GM19239 (cell line): ENCODE measurements at places on chromosomes 1 and 21.
A peak's percentile ranks its signal among the peaks of the same experiment; 100 is the strongest.

DNA sequence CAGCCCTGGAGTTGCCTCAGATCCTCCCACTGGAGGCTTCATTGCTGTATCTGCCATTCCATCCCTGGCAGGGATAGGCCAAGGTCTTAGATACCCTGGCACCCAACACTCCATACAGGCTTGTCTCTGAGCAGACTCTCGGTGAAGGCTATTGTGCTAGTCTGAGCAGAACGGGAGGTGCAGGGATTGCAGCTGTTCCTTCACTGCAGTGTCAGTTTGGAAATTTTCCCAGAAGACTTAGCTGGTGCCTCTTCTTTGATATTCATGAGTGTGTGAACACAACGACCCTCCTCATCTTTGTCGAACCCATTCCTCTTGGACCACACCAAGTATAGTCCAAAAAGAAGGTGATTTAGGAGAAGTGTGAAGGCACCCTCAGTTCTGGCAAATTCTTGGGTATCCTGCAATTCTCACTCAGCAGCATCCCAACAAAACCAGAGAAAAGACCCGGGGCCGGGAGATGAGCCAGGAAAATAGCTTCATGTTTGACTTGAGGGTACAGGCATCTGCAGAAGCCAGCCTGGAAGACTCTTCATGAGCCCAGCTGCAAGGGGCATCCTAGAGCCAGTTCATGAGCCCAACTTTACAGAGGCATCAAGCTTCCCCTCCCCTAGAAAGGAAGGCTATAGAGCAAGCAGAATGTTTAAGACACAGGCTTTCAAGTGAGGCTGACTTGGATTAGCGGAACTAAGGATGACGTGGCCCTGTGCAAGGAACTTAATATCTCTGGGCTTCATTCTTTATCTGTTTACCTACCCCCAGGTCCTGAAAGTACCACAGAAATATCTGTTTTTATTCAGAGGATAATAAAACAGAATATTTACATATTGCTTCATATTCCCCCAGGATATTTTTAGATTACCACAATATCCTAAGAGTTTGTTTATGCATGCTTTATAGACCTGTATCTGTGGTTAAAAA, 38.8 kb upstream of the HAO2 start:
- DNase-seq = no peak

GRCh38 chr1:32619701-32620485, 30.5 kb downstream of the ZBTB8OS start:
- DNase-seq = peak; percentile 21

DNA sequence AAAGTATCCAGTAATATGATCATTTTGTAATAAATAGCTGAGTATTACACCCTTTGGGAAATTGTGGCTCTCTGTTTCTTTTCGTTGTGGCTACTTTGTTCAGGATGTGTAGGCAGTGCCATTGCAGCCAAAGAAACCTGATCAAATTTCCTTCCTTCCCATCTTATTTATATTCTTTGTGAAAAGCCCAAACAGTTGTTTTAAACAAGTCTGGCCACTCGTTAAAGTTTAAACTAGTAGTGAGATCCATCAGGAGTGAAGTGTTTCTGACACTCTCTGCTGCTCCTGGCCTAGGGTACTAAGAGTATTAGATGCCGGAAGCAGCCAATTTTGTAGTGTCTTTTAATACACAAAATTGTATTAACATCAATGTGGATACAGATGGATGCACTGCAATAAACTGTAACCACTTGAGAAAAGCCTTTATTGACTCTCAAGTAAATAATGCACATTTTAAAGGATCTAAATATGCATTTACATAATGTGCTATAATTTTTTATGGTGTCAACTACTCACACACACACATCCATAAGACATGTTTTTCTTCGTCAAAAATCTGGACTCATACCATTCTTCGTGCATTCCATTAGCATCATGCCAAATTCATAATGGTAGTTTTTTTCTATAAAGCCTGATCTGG, 317.9 kb downstream of the NFIA start:
- DNase-seq = no peak

- no peak for DNase-seq
These were observed 2.4 kb upstream of the CTTNBP2NL start for GRCh38 chr1:112393631-112393974.

GRCh38 chr21:42737951-42738590, 84.7 kb downstream of the PDE9A start:
- no peak for DNase-seq

- DNase-seq = no peak
These were observed 134.3 kb downstream of the NR5A2 start for GRCh38 chr1:200161801-200162200.

DNA sequence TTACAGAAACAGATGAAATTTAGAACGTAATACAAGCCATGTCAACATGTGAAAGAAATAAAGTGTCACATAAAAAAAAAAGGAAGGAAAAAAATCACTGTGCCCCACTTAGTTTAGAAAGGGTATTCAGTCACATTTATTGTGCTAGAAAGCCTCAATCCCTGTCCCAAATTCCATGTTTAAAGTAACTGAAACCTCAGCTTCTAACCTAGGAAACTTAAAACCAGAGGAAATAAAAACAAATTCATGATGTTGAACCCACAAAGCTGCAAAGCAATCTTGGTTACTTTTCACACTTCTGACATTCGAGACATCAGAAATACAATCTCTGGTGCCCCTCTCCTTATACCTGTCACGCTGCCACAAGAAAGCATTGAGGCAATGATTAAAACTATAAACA, 101.8 kb downstream of the NBPF12 start:
- no peak for DNase-seq

DNA sequence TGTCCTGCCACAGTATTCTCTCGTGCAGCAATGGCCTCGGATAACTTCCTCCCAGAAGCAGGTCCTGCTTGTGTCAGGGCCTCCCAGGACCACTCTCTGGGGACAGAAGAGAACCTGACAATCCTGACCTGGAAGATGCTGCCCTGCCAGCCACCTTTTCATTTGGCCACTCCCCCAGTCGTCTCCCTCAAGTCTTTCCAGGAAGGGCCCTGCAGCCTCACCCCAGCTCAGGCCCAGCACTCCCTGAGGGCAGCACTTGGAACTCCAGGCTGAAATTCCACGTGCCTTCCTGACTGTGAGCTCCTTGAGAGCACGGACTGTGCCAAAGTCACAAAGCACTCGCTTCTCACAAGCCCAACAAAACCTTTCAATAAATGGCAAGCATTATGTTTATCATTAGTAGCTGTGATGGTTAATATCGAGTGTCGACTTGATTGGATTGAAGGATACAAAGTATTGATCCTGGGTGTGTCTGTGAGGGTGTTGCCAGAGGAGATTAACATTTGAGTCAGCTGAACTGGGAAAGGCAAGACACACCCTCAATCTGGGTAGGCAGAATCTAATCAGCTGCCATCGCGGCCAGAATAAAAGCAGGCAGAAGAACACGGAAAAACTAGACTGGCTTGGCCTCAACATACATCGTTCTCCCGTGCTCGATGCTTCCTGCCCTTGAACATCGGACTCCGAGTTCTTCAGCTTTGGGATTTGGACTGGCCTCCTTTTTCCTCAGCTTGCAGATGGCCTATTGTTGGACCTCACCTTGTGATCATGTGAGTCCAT, 2.3 kb upstream of the CLEC20A start:
- no peak for DNase-seq

DNA sequence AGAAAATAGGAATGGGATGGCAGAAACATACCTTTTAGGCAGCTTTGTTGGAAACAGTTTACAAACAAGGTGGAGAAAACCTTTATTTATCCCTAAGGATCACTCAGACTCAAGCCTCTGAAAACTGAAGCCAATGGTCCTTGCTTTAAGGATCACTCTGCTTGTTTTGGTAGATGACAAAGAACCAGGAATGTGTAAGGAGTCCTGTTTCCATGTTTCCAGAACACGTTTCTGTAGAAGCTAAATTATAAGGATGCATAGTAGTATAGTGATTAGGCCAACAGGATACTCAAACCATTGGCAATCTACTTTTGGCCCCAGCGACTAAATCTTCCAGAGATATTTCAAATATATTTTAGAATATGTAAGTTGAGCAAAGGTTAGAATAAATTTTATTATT, 149.1 kb upstream of the HP1BP3 start:
- no peak for DNase-seq

- DNase-seq = no peak
These were observed 472.7 kb downstream of the NPHP4 start for GRCh38 chr1:5519366-5520135.

DNA sequence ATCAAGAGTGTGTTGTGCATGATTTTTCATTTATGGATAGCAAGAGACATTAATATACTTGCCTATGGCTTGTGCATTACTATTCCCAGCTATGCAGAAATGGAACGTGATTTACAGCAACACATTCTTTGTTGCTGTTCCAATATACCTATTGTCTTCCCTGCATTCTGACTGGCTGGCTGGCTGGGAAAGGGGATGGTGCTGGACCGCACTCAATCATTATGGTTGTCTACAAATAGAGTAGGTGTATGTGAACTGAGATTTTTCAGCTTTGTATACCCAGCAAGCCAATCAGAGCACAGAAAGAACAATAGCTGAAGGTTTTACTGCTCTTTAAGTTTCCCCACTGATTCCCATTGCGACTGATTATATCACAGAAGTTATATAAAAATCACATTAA, 167.5 kb downstream of the ATG4C start:
- no peak for DNase-seq

DNA sequence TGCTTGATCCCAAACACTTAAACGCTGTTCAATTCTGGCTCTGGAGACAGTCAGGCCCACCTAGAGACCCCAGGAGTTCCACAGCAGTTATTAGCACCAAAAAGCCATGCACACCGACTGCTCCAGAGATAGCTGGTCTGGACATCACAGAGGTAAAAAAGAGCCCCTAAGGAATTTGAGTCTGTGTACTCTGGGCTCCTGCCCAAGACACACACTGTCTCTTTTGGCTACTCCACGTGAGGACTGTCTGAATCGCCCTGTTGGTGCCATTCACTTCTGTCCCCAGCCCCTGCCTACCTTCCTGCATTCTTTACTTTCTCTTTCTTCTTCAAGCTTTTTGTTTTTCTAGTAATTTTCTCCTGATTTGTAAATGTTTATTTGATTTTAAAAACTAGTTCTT, 197.4 kb downstream of the ADGRL2 start:
- no peak for DNase-seq

DNA sequence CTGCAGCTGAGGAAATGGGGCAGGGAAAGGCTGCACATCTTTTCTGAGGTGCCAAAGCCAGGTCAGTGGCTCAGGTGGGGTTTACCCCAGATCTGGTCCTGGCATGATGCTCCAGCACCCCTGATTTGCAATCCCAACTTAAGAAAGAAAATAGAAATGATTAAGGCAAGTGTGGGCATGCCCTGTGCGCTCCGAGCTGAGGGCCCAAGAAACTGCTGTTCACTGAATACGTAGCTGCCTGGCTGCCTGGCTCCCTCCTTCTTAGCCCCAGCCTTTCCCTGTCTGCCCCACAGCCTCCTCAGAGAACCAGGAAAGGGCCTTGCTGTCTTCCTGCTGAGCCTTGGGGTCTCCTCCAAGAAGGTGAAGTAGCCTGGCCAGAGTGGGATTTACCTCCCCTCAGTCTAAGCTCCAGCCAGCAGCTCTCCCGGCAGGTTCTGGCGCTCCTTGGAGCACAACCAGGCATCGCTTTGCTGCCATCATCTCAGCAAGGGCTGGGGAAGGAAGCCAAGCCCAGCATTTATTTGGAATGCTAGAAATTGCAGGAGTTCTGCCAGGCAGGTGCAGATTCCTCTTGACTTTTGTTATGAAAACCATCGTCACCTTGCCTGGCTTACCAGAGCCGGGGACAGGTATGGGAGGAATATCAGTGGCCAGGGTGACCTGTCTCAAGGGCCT, 51.3 kb upstream of the SELENON start:
- DNase-seq = no peak

DNA sequence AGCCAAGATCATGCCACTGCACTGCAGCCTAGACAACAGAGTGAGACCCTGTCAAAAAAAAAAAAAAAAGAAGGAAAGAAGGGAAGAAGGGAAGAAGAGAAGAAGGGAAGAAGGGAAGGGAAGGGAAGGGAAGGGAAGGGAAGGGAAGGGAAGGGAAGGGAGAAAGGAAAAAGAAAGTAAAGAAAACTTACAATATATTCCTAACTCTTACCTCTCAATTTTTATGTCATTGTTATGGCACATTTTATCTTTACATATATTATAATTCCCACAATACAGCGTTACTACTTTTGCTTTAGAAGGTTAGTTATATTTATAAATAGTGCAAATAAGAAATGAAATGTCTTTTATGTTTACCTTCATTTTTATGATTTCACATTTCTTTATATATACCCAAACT, 358.7 kb downstream of the HHIPL2 start:
- DNase-seq = no peak

DNA sequence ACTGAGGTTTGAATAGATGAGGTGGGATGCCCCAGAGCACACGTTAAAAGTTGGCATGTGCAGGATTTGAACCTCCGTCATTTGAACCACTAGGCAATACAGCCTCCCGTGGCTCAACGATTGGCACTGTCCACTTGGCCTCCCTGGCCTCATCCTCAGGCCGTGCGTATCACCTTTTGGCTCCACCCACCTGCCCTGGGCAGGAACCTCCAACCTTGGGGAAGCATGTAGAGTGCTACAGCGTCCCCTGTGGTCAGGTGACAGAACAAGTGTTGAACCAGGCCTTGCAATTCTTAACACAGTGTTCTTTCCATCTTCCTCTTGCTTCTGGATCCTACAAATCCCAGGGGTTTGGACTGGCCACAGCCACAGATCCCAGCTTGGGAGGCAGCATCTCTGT, 112.6 kb downstream of the PAX7 start:
- no peak for DNase-seq

DNA sequence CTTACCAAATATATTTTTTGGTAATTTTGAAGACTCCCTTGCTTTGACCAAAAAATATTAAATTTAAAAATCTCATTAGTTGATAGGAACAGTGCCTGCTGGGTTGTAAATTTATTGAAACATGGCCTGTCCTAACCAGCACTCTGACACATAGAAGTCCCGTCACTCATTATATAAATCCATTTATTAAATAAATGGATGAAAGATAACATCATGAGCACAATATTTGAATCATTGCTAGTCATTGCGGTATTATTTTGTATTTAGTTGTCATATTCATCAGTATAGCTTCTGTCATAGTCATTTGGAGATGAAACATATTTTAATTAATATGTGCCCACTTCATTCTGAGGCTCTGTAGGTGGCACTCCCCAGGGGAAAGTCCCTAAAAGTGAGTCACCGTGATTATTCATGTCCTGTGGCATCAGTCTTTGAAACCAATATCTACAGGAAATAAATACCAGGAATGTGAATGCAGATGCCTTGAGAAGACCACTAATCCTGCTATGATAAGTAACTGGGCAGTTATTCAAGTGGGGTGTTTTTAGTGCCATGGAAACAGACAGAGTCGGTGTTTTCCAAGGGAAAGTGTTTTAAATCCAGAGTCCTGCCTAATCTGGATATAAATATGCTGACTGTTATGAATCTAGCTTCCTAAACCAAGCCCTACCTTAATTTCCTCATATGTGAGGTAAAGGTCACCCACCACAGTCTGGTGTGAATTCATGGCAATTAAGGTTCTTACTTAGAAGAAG, 302.0 kb downstream of the DUSP10 start:
- no peak for DNase-seq

- no peak for DNase-seq
These were observed 8.6 kb downstream of the KCNC4 start for GRCh38 chr1:110218739-110219138.

- no peak for DNase-seq
These were observed 51.1 kb upstream of the LRRC8C start for GRCh38 chr1:89581859-89582258.

GRCh38 chr1:211133836-211134669, at the start of gene KCNH1:
TSS of gene KCNH1 (minus strand) at chr1:211134148. CDS start at chr1:211133945, 203 bp downstream.
- DNase-seq = peak; percentile 62

- no peak for DNase-seq
These were observed 413 bp downstream of the UBL4B start for GRCh38 chr1:110112656-110113055.
